Pericardium fibroblast (primary cell): ENCODE measurements at places on chromosomes 6 and 20. TPM values are rescaled to one million over a fixed set of nuclear protein-coding genes. Genes with fewer than 3 reads are reported as not detected.

The FAXC gene
- total RNA-seq, result 0.26 and 0.58 TPM in 2 replicates

The DEFB113 gene
- total RNA-seq, result not detected in 2 replicates

The AGPAT4 gene
- total RNA-seq, result 3.9 and 4.5 TPM in 2 replicates

The VWA7 gene
- total RNA-seq, result not detected in 2 replicates

The HRH3 gene
- total RNA-seq, result not detected in 2 replicates

The TRDN gene
- total RNA-seq, result not detected in 2 replicates

The TP53TG5 gene
- not detected in 2 replicates for total RNA-seq

The NKX2-2 gene
- total RNA-seq, result not detected in 2 replicates

The NRSN1 gene
- not detected in 2 replicates for total RNA-seq

The MTFR2 gene
- total RNA-seq, result 0.12 and 0.17 TPM in 2 replicates

The FAM217A gene
- not detected in 2 replicates for total RNA-seq

The EDEM2 gene
- 14.6 and 21.7 TPM in 2 replicates for total RNA-seq

The MACROD2 gene
- 0.12 TPM in 1 of 2 replicates, not detected in the other for total RNA-seq

The OLIG3 gene
- not detected in 2 replicates for total RNA-seq

The MRAP2 gene
- total RNA-seq, result not detected in 2 replicates

The ANKEF1 gene
- 0.58 and 0.68 TPM in 2 replicates for total RNA-seq

The CST2 gene
- not detected in 2 replicates for total RNA-seq

The EGFL8 gene
- 1.6 and 3.7 TPM in 2 replicates for total RNA-seq

The SFT2D1 gene
- total RNA-seq, result 39.4 and 51.3 TPM in 2 replicates

The GUCA1A gene
- not detected in 2 replicates for total RNA-seq

The BNIP5 gene
- not detected in 2 replicates for total RNA-seq

The CPNE1 gene
- 97.2 and 123 TPM in 2 replicates for total RNA-seq

The BMP7 gene
- total RNA-seq, result not detected in 2 replicates

The KIAA1755 gene
- total RNA-seq, result 1.4 and 2.7 TPM in 2 replicates

The HLA-DQB1 gene
- not detected in 2 replicates for total RNA-seq

The C6orf118 gene
- total RNA-seq, result not detected in 2 replicates

The SRMS gene
- total RNA-seq, result not detected in 2 replicates

The JAG1 gene
- total RNA-seq, result 18.6 and 54.8 TPM in 2 replicates

The DEFB124 gene
- total RNA-seq, result 2.1 TPM in 1 of 2 replicates, not detected in the other

The LGSN gene
- 0.09 and 0.93 TPM in 2 replicates for total RNA-seq

The C6orf141 gene
- total RNA-seq, result 1.0 and 1.3 TPM in 2 replicates

The HLA-G gene
- total RNA-seq, result not detected in 2 replicates

The TSBP1 gene
- total RNA-seq, result not detected in 2 replicates

The CYP24A1 gene
- total RNA-seq, result not detected in 2 replicates

The ANKRD66 gene
- not detected in 2 replicates for total RNA-seq
